ENCODE measurements at places on chromosomes 13 and 19. TPM values are rescaled to one million over a fixed set of nuclear protein-coding genes. Genes with fewer than 3 reads are reported as not detected.
A peak's percentile ranks its signal among the peaks of the same experiment; 100 is the strongest.

DNA sequence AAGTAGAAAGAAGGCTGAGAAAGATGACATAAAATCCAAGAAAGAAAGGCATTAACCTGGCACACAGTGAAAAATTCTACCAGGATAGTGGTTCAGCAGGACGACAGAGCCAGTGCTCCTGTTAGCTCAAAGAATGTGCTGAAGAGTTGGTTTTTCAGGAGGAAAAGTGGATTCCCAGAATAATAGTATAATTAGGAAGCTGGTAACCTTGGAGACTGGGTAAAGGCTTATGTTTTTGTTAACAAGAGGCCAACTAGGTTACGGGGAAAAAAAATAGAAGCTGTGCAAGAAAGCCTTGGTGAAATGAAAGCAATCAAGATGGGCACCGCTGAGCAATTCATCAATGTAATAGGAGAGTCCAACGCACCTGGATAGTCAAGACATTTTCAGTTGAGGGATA, 54.7 kb downstream of the SLC15A1 start:
- DNase-seq = no peak

GRCh38 chr13:36981156-36981743, 17.9 kb downstream of the ALG5 start:
- DNase-seq = peak; percentile 11

GRCh38 chr13:50257646-50258045, 242.4 kb downstream of the KCNRG start:
- DNase-seq = no peak

GRCh38 chr13:95199896-95200295, 101.4 kb downstream of the ABCC4 start:
- DNase-seq = no peak

URI1 gene
- total RNA-seq = 59.3 TPM

ZNF665 gene
- total RNA-seq = 2.3 TPM

CUL4A gene
- total RNA-seq = 73.5 TPM

DNA sequence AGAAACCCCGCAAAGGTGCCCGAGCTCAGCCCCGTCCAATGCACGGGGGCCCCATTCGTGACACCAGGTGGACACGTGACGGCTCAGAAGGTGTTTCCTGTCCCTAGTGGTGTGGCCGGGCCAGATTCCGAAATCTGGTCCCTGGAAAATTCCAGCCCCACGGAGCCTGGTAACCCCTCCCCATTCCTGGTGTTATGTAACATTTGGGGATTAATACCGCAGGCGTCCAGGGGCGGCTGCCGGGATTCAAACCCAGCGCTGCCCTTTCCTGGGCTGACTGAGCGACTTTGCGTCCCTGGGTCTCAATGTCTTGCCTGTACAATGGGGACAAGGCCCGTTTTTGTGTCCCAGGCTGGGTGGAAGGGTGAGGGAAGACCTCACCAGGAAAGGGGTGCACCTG, 1.0 kb upstream of the PLK5 start:
- no peak for DNase-seq

GRCh38 chr19:19482809-19483596, 32.3 kb downstream of the TSSK6 start:
- no peak for DNase-seq

ZNF701 gene
- 11.9 TPM for total RNA-seq

- peak; percentile 19 for DNase-seq
Observed at GRCh38 chr19:51161266-51161665, 19.2 kb downstream of the SIGLEC7 start.

DNA sequence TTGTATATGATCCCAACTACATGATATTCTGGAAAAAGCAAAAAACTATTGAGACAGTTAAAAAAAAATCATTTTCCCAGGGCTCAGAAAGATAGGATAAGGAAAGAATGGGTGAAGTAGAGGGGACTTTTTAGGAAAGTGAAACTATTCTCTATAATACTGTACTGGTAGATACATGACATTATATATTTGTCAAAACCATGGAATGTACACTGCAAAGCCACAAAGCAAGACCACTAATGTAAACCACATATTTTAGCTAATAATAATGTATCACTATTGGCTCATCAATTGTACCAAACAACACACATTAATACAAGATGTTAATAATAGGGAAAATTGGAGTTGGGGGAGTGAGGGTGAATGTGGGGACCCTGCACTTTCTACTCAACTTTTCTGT, 182.6 kb downstream of the EFNB2 start:
- no peak for DNase-seq

GRCh38 chr19:16283210-16284061, 41.2 kb upstream of the KLF2 start:
- no peak for DNase-seq

DNA sequence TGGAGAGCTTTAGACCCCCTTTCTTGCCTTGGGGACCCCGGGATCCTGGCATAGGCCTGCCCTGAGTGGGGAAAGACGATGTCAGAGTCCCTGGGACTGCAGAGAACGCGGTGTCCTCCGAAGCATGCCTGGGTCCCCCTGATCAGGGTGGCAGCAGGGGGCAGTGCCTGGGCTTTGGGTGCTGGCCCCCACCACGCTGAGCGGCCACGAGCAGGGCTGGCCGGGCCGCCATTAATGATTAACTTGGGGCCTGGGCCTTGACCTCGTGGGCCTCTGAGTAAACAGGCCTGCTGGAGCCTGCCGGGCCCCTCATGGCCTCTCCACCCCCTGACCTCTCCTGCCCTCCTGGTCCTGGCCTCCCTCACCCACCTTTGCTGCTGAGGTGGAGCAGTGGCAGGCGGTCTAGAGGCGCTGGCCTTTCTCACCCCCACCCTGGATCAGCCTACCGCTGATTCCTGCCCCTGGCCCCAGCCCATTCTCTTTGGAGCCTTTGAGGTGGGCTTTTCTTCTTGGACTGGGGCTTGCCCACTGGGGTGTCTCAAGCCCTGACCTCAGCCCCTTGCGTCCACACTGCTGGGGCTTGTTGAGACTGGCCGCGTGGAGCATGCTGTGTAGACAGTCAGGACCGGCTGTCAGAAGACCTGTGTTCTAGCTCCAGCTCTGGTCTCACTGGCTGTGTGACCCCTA, 26.3 kb downstream of the CEBPA start:
- no peak for DNase-seq

GRCh38 chr19:35365303-35365702, 5.6 kb upstream of the GPR42 start:
- DNase-seq = no peak

PLK5 gene
- total RNA-seq = not detected

DNA sequence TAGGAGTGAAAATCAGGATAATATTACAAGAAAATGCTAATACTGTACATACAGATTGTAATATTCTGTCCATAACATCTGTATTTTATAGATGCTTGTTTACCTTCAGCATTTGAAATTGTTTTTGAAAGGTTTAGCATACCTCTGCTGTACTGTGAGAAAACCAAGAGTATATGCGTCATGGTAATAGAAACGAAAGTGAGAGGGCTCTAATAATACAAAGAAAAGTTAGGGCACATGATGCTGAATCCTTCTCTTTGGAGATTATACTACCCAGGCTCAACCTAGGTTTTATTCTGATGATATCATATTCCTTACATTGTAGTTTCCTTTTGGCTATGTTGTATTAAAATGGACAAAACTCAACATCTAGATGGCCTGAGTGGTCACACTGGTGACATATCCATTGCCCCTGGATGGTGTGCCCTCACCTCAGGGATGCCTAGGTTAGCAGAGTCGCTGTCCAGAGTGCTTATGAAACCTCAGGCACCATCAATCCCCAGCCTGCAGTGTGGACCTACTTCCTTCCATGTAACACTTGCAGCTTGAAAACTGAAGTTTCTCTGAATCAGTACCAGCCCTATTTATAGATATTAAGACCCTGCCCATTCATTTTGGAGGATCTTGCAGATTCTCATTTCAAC, 253.7 kb downstream of the KCTD12 start:
- no peak for DNase-seq

GRCh38 chr13:76993021-76993420, 1.1 kb downstream of the CLN5 start:
- DNase-seq = peak; percentile 55

CAPN12 gene
- 1.0 TPM for total RNA-seq

ZNF540 gene
- 0.35 TPM for total RNA-seq

DNA sequence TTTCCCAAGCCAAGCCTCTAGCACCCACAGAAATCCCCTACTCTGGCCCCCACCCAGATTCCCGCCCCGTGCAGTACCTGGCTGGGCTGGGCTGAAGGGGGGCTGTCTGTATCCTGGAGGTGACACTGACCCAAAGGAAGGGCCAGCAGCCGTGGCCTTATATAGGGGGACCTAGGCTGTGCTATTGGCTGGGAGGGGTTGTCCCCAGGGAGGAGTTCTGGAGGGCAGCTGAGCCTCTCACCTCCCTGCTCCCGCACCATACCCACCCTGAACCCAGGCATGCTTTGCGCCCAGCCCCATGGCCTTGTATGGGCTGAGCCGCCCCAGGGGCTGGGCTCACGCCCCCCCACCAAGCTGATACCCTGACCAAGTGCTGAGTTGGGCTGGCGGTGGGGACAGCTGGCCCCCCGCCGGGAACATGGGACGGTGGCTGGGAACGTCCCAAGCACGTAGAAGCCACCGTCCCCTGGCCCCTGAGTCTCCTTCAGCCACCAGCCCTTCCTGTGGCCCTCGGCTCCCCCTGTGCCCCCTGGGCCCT, at the start of gene CKM:
Gene CKM (minus strand): TSS at position 132 of the 538 bp plus-strand sequence. CDS start 3,162 bp downstream, outside the sequence.
- no peak for DNase-seq

DNA sequence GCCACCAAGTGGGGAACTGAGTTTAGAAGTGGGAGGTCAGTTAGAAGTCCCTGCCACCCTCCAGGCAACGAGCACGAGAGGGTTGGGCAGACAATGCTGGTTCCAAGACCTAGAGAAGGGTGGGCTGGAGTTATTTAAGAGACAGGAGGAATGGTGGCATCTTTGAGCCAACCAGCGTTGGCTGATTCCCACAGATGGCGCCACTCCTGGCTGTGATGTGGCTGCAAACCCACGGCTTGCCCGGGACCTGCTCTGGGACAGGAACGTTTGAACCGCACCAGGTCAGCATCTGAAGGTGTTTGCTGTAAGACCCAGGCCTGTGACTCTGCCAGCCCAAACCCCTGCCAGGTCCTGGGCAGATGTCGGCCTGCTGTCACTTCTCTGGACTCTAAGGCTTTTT, 42.8 kb downstream of the BICRA start:
- no peak for DNase-seq

- no peak for DNase-seq
Observed at GRCh38 chr13:112572366-112572765, 15.6 kb downstream of the TUBGCP3 start.

DNA sequence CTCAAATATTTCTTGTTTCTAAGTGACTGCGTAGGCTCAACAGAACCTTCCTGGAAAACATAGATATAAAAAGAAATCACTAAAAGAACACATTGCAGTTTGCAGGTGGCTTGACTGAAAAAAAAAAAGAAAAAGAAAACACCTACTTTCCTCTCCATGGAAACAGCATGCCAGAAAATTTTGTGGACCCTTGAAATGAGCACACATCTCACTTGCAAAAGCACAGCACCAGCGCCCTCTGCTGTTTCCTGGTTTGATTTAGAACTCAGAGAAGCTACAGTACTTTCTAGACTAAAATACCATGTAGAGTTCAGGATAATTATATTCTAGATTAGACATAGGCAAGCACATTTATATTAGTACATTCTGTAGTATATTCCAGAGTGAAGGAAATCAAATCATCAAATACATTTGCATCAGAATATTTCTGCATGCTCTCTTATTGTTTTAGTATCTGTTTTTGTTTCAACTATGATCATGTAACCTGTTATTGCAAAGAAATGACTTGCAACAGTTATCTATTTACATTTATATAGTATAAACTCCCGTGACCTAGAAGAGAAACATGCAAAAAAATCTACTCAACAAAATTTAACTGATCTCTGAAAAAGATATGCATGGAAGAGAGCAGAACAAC, 22.3 kb upstream of the XPO4 start:
- DNase-seq = peak; percentile 45

- DNase-seq = no peak
Observed at GRCh38 chr13:78610381-78610883, 7.1 kb upstream of the POU4F1 start.

FBXO17 gene
- 25.8 TPM for total RNA-seq

- no peak for DNase-seq
Observed at GRCh38 chr13:19089315-19089714, 92.3 kb downstream of the TUBA3C start.

- no peak for DNase-seq
Observed at GRCh38 chr19:13152356-13152973, 2.3 kb downstream of the IER2 start.

FCER2 gene
- not detected for total RNA-seq

DNA sequence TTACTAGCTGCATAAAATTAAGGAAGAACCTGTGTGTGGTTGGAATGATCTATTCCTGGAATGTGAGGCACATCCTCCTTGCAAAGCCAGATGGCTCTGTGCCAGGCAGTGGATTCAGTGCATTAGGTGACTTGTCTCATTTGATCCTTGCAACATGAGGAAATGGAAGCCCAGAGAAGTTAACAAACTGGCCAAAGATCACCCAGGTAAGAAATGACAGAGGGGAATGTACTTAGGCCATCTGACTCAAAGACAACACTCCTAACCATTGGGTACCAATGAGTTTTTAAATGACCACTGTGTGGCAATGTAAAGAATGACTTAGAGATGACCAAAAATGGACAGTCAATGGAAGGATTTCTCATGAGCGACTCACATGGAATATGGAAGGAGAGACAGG, 114.2 kb upstream of the RXFP2 start:
- no peak for DNase-seq

GRCh38 chr13:49777746-49778614, 14.5 kb downstream of the KPNA3 start:
- no peak for DNase-seq

DNA sequence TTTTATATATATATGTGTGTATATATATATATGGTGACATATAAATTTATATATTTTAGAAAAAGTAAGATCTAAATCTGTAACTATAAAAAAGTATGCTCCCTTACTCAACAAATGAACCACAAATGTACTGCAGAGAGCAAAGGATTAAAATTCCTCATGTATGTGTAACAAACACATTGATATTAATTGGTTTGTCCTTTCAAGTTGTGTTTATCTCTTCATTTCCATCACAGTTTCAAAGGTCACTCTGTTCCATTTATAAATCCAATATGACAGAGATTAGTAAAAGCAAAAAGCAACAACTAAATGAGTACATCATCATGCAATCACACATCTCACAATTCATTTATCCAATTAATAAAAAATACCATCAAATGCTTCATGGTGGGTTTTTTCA, 247.9 kb downstream of the DACH1 start:
- DNase-seq = no peak

NLRP4 gene
- not detected for total RNA-seq

ASF1B gene
- total RNA-seq = 2.5 TPM

DNA sequence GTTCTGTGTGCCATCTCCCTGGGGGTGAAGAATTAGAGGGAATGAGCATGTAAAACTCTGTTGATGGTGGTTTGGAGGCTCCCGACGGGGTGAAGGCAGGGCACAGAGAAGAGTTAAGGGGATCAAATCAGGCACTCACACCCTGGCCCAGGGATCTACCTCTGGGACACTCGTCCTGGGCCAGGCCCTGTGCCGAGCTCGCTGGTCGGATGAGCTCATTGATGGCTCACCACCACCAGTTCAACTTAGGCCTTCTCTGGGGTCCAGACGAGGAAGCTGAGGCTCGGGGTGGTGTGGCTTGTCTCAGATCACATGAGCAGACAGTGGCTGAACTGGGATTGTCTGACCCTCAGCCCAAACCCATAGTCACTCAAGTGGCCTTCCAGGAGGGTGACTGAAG, 1.6 kb downstream of the NACC1 start:
- no peak for DNase-seq

TUBA3C gene
- not detected for total RNA-seq

- DNase-seq = peak; percentile 81
Observed at GRCh38 chr13:99320693-99321481, 13.7 kb upstream of the GPR183 start.

- peak; percentile 52 for DNase-seq
Observed at GRCh38 chr19:5690955-5691821, 1.1 kb downstream of the RPL36 start.

GRCh38 chr13:48797127-48797526, 143.4 kb downstream of the CYSLTR2 start:
- DNase-seq = no peak

All from mammary epithelial cell (primary cell).